Aortic smooth muscle cell (primary cell): ENCODE measurements at places on chromosomes 1 and 21. TPM values are rescaled to one million over a fixed set of nuclear protein-coding genes. Genes with fewer than 3 reads are reported as not detected.

Gene DDAH1
- total RNA-seq, result 32.9 and 46.8 TPM in 2 replicates

Gene TRAPPC10
- total RNA-seq, result 22.2 and 22.3 TPM in 2 replicates

Gene SAMSN1
- 0.06 and 0.40 TPM in 2 replicates for total RNA-seq

Gene ABL2
- 48.9 and 67.8 TPM in 2 replicates for total RNA-seq

Gene CD48
- not detected in 2 replicates for total RNA-seq

Gene FCRL6
- total RNA-seq, result not detected in 2 replicates

Gene PLA2G2C
- not detected in 2 replicates for total RNA-seq

Gene CD2
- total RNA-seq, result not detected in 2 replicates

Gene FCN3
- not detected in 2 replicates for total RNA-seq

Gene NBPF20
- 2.1 and 2.9 TPM in 2 replicates for total RNA-seq

Gene IVL
- not detected in 2 replicates for total RNA-seq

Gene SLAMF9
- 0.44 and 1.2 TPM in 2 replicates for total RNA-seq

Gene FAM163A
- not detected in 2 replicates for total RNA-seq

Gene GNAT2
- total RNA-seq, result 0.19 and 0.40 TPM in 2 replicates

Gene C8B
- total RNA-seq, result not detected in 2 replicates

Gene RPTN
- not detected in 2 replicates for total RNA-seq

Gene DNAI4
- 9.1 and 11.9 TPM in 2 replicates for total RNA-seq

Gene SPRR2F
- total RNA-seq, result not detected in 2 replicates

Gene SPRR1A
- total RNA-seq, result not detected in 2 replicates

Gene ASCL5
- not detected in 2 replicates for total RNA-seq

Gene HTR1D
- total RNA-seq, result not detected in 2 replicates

Gene GSTM5
- total RNA-seq, result 0.92 and 2.0 TPM in 2 replicates
